ENCODE measurements at places on chromosomes 7 and 10.

- DNase-seq = no peak
These were observed 130.6 kb downstream of the WDR11 start for GRCh38 chr10:120981601-120982391.

- no peak for DNase-seq
These were observed 41.8 kb downstream of the PFKP start for GRCh38 chr10:3109196-3109595.

GRCh38 chr10:110016039-110016438 is 8.3 kb downstream of the ADD3 start:
- no peak for DNase-seq

- DNase-seq = no peak
These were observed 148.1 kb upstream of the CELF2 start for GRCh38 chr10:10869592-10869991.

DNA sequence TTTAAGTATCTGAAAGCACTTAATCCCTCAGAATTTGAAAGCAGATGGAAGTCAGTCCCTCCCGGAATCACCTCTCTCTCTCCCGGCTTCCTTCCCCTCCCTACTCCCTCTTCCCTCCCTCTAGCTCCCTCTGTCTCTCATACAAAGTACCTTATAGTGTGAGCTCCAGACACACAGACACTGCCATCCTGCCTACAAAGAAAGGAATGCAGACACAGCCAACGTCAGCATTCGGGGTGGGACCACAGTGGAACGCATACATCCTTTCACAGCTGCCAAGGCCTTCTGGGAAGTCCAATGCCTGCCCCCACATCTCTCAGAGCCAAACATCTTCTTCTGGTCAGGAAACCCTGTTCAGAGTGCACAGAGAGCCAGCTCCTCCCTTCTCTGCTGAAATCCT is 9.3 kb downstream of the NOD1 start:
- peak; percentile 37 for DNase-seq

DNA sequence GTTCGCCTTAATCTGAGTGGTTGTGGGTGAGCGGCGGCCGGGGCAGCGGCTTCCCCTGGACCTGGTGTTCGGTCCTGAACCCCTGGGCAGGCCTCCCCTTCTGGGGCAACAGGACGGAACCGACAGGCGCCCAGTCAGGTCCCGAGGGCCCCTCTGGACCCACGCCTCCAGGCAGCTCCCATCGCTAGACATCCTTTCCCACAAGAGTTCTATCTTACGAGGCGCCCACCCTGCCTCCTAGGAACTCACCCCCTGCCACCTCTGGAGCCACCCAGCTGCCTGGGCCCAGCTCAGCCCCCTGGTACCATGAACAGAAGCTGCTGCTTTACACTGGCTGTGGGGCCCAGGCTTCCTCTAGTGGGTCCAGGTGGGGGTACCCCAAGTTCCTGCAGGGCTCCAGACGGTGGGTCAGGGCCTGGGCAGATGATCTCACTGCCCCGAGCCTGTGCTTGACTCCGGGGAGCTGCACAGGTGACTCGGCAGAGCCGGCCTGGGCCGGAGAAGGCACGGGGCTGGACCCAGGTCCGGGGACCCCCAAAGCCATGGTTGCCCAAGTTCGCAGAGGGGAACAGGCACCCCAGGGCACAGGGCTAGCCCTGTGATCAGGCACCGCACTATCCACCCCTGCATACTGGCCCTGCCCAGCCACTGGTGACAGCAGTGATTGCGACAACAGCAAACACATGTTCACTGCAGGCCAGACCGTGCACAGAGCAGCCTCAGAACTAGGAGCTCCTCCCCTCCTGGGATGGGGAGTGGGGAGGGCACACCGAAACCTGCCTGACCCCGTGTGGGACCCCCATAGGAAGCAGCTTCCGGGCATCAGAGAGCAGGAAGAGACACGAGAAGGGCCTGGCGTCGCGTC is 180.3 kb downstream of the ELFN1 start:
- DNase-seq = no peak

GRCh38 chr10:23293145-23293724 is 51.4 kb downstream of the C10orf67 start:
- DNase-seq = peak; percentile 28

DNA sequence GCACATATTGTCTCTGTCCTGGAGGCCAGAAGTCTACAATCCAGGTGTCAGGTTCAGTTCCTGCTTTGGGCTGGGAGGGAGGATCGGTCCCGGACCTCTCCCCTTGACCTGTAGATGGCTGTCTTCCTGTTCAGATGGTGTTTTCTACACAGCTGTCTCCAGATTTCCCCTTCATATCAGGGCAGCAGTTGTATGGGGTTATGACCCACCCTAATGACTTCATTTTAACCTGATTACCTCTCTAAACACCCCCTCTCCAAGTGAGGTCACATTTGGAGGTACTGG is 38.7 kb downstream of the ZNF467 start:
- no peak for DNase-seq

DNA sequence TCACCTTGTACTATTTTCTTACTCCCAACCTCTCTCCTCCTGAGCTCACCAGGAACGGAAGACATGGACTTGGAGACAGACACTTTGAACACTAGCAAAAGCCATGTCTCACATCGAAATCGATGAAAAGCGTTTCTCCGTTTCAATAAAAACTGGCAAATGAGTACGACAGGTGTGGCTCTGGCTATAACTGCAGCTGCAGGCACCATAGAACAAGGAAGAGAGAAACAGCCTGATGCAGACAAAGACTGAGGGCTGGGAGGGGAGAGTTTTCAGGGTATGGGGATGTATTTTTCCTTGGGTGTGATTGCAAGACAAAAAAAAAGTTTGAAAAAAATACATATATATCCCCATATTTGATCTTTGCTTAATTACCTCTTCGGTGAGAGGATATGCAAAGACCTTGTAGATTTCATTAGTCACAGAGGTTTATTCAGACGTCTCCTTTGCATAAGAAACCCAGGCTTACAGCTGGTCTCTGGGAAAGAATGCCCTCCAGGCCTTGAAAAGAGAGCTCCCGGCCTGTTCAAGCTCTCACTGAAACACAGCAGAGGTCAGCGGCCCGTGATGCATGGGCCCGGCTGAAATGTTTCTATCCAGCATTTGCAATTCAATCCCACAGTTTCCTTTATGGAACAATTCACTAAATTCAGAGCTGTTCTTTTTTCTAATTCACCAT is 63.1 kb downstream of the TLL2 start:
- no peak for DNase-seq

DNA sequence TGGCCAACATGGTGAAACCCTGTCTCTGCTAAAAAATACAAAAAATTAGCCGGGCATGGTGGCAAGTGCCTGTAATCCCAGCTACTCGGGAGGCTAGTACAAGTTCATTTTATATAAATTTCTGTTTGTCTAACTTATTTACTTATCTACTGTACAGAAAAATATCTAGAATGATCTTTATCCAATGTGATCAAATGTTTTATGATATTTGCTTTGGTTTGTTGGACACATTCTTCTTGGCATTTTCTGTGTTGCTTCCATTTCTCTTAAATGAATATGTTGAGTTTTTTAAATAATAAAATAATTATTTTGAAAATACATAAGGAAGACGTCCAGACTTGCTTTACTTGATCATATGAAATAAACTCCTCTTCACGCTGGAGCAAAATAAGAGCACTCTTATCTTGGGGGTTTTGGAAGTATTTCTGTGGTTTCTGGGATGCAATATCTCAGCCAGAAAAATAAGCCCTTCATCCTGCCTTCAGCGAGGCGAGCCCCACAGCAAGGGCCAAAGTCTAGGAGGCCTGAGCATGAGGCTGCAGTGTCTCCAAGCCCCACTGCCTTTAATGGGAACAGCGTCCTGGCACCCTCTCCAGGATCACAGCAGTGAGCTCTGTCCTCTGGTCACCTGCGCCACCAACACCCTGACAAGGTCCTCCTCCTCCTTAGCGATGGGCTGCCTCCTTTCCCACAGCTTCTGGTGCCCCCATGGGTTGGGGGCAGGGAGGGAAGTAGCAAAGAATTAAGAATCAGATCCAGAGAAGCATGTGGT is 480.2 kb downstream of the KCNMA1 start:
- DNase-seq = no peak
